ENCODE measurements at places on chromosomes 3 and 15.
A peak's percentile ranks its signal among the peaks of the same experiment; 100 is the strongest.

GRCh38 chr3:124702950-124703349 lies 27.3 kb upstream of the UMPS start:
- DNase-seq = no peak

GRCh38 chr15:86317384-86317740 lies 237.7 kb downstream of the AGBL1 start:
- no peak for DNase-seq

- peak; percentile 47 for DNase-seq
Observed at GRCh38 chr3:12663401-12663935, 449 bp downstream of the RAF1 start.

GRCh38 chr3:73484656-73485248 lies 140.0 kb downstream of the PDZRN3 start:
- DNase-seq = no peak

DNA sequence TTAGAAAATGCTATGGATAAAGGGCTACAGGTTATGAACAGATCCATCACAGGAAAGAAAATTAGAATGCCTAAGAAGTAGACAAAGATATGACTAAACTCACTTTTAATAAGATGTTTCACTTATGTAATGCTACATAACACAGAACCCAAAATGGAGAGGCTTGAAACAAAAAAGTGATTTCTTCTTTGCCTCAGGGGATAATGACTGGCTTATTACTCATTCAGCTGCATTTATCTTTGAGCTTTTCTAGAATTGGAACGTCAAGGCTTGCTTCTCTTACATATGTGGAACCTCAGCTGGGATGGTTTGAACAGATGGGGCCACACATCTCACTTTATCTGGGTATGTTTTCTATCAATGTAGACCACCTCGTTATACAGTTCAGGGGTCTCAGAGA lies 120.6 kb upstream of the EPHA3 start:
- DNase-seq = no peak

DNA sequence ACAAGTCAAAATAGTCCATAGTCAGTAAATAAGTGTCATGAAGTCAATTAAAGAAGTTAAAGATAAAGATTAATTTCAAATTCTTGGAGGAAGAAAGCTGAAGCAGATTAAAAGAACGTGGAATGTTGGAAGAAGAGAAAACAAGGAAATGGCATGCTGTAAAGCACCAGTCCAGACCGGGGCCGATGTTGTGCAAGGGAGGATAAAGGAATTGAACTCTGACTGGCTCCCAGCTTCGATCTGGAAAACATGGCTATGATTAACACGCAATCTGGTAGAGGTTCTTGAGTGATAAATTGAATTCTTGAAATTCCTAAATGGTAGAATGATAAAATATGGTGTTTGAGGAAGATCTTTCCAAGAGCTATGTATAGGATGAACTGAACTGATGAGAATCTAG lies 194.4 kb downstream of the MEIS2 start:
- no peak for DNase-seq

GRCh38 chr3:121649645-121650044 lies 11.1 kb downstream of the HCLS1 start:
- DNase-seq = no peak

- no peak for DNase-seq
Observed at GRCh38 chr3:46926447-46926846, 48.9 kb downstream of the PTH1R start.

GRCh38 chr3:180680097-180680430 lies 775 bp upstream of the CCDC39 start:
- no peak for DNase-seq

DNA sequence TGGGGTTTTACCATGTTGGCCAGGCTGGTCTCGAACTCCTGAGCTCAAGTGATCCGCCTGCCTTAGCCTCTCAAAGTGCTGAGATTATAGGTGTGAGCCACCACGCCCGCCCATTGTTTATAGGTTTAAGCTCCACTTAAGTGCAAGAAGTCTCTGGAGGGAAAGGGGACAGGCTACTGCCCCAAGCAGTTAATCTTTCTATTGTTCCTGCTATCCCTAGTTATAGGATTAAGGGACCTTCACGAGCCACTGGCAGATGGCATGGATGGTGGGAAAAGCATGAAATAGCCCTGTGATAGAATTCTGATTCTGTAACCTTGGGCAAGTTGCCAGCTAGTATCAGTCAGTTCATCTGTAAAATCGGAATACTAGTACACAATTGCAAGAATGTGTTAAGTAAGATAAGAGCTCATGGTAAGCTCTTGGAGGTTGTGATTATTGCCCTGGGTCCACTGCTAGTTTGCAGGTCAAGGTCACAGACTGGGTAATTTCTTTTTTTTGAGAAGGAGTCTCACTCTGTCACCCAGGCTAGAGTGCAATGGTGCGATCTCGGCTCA lies 5.3 kb upstream of the RBPMS2 start:
- DNase-seq = no peak

GRCh38 chr3:194377708-194378107 lies 8.2 kb upstream of the LRRC15 start:
- DNase-seq = no peak

DNA sequence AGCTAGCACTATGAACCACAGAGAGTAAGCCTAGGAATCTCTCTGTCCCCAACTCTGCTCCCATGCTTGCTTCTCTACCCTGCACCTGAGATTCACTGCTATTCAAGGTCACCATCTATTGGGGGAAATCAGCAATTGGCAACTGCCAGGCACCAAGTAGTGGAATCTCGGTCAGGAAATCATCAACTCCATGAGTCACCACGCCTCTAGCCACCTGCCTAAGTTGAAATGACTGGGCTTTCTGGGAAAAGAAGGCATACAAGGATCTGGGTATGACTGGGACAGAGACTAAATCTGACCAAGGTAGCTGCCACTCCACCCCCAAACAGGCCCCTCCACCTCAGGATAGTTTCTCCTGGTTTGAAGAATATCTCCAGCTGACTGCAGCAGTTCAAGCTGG lies 464.1 kb upstream of the CBLB start:
- DNase-seq = no peak

DNA sequence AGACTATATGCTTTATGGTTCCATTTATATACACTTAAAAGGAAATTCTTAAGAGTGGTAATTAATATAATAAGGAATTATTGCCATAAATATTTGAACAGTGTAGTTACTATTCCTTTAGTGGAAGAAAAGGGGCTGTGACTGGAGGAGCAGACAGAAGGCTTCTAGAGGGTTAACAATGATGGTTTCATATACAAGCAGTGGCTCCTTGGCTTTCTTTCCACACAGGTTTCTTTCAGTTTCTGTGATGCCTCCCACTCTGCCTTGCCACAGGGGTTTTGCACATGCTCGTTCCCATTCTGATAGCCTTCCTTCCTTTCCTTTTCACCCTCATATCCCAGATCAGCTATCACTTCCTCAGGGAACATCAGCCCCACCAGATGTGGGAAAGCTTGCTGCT lies 108.8 kb upstream of the LYSMD4 start:
- DNase-seq = no peak

DNA sequence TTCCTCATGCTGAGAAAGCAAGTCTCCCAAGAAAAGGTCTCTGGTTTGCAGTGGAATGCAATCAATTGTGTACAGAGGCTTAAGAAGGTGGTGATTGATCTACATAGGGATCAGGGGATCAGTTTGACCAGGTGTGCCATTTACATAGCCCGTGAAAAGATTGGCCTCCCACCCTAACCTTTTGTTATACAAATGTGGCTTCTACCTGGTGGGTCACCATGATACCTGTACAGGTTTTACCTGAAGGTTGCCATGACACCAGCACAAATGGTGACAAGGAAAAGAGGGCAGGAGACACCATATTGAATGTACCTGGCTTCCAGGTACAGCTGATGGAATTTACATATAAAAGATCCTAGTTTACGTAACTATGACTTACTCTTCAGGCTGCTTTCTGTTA lies 25.5 kb upstream of the TEX55 start:
- DNase-seq = no peak

GRCh38 chr15:61035311-61035710 lies 193.8 kb downstream of the RORA start:
- no peak for DNase-seq

- DNase-seq = no peak
Observed at GRCh38 chr15:62606376-62607113, 436.0 kb upstream of the TPM1 start.

GRCh38 chr3:47836986-47837385 lies 34.0 kb downstream of the DHX30 start:
- no peak for DNase-seq

DNA sequence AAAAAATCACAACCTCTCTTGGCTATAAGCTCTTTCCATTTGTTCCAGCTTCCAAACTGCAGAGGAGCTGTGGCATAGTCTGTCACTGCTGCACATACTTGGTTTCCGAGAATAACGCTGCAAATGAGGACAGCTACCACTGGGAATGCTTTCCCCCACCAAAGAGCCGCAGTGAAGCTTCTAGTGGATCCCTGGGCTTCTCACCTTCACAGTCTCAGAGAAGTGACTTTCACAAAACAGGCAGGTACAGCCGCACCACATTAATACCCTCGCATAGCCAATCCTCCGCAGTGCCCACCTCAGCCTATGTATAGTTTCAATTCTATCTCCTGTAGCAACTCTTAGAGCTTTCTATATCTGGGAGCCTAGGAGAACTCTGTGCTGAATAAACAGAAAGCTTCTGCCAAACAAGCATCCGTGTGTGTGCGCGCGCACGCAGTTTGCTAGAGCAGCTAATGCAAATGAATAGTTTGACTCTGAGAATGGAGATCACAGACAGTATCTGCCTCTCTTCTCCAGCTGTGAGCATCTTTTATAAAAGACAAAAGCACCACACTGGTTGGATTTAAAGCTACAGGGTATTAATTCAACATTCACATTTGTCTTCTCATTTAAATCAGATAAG lies 81.9 kb upstream of the PLXND1 start:
- no peak for DNase-seq

DNA sequence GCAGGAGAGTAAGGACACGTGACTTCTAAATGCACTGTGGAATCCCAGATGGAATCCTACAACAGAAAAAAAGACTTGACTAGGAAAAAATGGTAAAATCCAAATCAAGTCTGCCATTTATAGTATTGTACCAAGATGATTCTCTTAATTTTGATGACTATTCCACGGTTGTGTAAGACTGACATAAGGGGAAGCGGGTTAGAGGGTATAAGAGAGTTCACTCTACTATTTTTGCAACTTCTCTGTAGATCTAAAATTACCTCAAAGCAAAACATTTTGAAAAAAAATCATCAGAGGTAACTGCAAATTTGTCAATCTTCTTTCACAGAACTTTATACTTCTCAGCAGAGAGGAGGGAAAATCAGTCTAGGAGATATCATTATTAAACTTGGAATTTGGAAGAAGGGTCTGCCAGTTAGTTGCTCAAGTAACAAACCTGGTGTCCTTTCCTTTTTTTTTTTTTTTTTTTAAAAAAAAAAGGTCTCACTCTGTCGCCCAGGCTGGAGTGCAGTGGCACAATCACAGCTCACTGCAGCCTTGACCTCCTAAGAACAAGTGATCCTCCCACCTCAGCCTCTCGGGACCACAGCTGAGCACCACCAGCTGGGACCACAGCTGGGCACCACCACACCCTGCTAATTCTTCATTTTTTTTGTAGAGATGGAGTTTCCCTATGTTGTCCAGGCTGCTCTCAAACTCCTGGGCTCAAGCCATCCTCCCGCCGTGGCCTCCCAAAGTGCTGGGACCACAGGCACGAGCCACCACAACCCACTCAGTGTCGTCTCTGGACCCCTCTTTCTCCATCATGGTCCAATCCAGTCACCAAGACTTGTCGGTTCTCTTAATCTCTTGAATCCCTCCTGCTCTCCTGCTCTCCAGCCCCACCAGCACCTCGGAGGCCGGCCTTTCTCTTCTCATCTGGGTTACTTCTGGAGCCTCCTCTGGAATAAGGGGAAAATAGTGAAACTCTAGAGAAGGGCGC lies 14.9 kb upstream of the HES1 start:
- no peak for DNase-seq

DNA sequence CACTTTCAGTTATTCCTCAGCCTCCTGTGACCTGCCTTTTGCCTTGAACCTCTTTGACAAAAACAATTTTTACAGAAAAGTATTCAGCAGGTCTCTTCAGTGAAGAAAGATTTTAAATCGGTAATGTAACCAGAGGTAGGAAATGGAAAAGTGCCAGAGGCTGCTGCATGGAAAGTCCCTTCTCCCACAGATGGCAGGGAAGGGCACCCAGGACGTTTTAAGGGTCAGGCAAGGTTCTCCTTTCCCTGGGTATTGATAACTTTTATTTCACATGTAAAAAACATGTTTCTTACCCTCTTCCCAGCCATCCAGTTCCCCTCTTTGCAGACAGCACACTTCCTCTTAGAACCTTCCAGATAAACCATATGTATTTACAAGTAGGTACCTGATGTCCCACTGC lies 185.6 kb downstream of the OR4M2 start:
- DNase-seq = no peak

DNA sequence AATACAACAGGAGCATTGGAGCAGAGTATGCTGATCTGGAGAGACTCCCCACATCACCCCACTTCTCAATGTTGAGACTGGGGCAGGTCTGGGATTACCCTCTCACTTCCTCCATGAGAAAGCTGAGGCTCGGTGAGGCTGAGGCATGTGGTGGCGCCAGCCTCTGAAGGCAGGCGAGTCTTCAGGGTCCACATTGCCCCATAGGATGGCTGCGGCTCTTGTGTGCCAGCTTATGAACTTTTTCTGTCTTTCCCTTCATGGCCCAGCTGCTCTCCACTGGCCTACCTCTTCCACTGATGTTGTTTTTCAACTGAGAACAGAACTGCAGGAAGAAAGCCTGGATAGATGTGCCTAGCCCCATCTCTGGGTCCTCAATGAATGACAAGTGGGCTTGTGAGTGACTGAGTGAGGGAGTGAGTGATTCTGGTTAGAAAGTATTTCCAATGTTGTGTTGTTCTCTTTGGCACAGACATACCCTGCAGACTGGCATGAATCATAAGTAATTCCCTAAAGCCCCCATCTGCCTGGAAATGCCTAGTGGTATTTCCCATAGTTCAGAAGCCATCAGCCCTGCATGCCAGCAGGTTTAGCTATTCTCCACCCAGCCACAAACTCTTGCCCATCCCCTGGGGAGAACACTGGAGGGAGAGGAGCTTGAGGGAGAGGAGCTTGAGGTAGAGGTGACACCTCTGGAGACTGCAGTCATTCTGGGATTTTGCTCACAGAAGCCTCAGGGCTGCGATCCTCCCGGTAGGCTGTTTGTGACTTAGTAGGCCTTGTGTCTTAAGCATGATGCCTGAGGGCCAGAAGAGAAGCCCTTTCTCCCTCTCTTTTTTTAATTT lies 56.9 kb downstream of the AMOTL2 start:
- DNase-seq = no peak

- DNase-seq = no peak
Observed at GRCh38 chr3:49553324-49553691, 969 bp upstream of the BSN start.

- no peak for DNase-seq
Observed at GRCh38 chr3:38582316-38582715, 67.2 kb downstream of the SCN5A start.

DNA sequence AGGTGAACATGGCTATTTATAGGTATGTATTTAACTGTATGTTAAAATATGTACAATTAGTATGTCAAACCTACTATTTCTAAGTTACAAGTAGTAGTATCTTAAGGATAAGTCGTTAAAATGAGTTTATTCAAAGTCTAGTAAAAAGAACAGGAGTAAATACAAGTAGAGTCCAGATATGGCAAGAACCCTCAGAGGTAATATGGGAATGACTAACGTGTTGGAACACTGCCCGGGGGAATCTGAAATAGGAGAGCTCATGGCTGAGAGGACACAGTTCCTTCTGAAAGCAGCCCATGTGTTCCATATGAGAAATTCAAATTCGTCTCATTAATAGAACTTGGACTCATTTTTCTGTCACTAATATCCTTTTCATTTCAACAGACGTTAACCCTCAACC lies 158.8 kb downstream of the CLSTN2 start:
- no peak for DNase-seq

Measured in activated naive CD4-positive, alpha-beta T cell (primary cell).